ENCODE measurements at places on chromosomes 5 and 9.

GRCh38 chr9:96015876-96016686 is 140.6 kb downstream of the ERCC6L2 start:
- no peak for DNase-seq

- no peak for DNase-seq
Observed at GRCh38 chr9:32706004-32706724, 70.7 kb upstream of the TAF1L start.

GRCh38 chr5:114148253-114148652 is 213.6 kb upstream of the KCNN2 start:
- no peak for DNase-seq

DNA sequence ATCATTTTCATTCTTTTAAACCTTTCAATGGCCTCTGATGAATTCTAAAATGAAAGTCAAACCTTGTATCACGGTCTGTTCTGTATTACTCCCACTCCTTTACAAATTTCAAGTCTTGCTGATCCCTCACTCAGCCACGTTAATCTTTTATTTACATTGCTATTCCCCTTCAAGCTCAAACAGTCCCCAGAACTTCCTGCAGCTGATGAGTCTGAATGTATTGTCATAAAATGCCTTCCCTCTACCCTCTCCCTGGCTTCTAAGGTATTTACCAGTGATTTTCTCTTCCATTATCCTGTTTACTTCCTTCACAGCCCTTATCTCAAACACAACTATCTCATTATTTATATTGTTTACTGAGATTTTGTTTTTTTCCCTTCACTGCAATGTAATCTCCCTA is 562.3 kb upstream of the C9orf72 start:
- no peak for DNase-seq

GRCh38 chr5:91151947-91152346 is 231.2 kb downstream of the ARRDC3 start:
- DNase-seq, result no peak

DNA sequence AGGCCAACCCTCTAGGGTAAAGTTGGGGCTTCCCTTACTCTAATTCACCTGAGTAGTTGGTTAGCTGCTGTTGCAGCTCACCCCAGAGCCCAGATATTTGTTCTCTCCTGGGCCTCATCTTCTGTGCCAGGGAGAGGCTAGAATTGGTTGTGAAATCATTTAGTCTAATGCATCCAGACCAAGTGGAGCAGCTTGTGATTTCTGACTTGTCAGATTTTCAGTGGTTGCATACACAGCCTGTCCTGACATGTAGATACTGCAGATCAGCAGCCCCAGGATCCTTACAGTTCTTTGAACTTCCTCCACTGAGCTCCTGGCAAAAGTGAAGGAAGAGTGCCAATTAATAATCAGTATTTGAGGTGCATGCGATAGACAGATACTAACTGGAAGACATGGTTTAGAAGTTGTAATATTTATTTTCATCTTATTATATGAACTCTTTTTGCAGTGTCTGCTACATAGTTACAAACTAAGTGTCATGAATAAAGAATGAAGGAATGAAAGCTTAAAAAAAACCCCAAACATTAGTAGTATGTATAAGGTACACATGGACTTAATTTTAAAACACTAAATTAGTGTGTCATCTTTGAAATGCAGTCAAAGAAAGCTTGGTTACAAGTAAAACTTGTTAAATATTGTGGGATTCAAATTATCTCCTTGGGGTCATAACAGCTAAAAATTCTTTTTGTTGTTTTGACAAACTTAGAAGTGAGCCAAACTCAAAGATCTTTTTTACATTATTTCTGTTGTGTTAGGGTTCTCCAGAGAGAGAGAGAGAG is 128.5 kb downstream of the VPS13A start:
- DNase-seq, result no peak

DNA sequence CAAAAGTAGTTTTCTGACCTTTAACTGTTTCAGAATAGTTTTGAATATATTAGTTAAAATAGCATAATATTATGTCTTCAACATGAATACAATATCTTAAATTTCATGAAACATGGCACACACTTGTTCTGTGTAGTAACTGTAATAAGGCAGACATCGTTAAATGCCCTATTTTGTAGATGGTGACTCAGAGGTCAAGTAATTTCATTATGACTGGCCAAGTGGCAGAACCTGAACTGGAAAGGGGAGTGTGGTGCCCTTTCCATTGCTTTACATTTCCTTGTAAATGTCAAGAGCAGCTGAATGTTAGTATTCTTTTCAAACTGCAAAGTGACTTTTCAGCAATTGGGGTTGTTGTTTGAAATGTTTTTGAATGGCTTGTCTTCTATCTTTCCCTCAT is 201.2 kb upstream of the CDKN2B start:
- DNase-seq, result no peak

GRCh38 chr5:153883854-153884611 is 154.7 kb downstream of the FAM114A2 start:
- DNase-seq, result peak; percentile 68

DNA sequence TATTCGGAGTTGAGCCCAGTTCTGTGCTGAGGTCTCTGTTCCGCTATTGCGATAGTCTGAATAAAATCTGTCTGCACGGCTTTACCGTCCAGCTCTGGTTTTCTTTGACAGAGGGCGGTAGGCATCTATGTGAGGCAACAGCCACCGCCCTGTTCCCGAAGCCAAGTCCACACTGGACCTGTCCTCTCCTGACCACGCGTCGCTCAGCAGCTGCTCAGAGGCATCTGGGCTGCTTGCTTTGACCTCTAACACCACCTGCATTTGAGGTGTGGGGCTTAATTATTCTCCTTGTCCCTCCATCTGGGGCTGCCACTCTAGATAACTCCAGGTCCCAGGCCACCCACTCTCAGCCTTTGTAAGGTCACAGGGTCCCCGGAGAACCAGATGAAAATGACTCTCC is 168.4 kb upstream of the SMIM23 start:
- DNase-seq, result no peak

- DNase-seq, result no peak
Observed at GRCh38 chr5:31231177-31231838, 37.8 kb downstream of the CDH6 start.

GRCh38 chr9:92406477-92406876 is 2.1 kb upstream of the OGN start:
- no peak for DNase-seq

DNA sequence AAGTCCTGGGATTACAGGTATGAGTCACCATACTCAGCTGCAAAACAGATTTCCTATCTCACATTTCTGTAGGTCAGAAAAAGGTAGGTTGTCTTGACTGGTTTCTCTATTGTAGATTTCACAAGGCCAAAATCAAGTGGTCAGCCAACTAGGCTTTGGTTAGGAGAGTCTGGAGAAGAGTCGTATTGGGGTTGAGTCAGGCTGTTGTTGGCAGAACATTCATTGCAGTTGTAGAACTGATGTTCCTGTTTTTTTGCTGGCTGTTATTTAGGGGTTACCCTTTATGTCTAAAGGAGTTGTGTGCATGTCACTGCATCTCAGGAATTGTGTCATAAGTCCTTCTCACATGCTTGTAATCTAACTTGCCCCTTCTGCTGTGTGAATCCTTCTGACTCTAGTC is 814.2 kb upstream of the GRAMD2B start:
- no peak for DNase-seq

DNA sequence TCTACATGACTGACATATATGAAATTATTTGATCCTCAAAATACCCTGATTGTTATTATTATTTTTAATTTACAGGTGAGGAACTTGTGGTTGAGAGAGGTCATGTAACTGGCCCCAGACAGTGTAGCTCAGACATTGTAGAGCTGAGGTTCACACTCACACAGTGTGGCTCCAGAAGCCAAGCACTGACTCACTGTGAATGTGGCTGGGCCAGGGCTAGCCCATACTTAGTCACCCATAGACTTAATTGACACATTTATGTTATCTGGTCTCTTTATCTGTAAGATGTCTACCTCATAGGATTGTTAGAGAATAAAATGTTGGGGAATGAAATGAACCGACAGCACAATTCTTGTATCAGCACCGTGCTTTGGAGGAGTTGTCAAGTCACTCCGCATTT is 24.9 kb upstream of the CCDC112 start:
- DNase-seq, result no peak

DNA sequence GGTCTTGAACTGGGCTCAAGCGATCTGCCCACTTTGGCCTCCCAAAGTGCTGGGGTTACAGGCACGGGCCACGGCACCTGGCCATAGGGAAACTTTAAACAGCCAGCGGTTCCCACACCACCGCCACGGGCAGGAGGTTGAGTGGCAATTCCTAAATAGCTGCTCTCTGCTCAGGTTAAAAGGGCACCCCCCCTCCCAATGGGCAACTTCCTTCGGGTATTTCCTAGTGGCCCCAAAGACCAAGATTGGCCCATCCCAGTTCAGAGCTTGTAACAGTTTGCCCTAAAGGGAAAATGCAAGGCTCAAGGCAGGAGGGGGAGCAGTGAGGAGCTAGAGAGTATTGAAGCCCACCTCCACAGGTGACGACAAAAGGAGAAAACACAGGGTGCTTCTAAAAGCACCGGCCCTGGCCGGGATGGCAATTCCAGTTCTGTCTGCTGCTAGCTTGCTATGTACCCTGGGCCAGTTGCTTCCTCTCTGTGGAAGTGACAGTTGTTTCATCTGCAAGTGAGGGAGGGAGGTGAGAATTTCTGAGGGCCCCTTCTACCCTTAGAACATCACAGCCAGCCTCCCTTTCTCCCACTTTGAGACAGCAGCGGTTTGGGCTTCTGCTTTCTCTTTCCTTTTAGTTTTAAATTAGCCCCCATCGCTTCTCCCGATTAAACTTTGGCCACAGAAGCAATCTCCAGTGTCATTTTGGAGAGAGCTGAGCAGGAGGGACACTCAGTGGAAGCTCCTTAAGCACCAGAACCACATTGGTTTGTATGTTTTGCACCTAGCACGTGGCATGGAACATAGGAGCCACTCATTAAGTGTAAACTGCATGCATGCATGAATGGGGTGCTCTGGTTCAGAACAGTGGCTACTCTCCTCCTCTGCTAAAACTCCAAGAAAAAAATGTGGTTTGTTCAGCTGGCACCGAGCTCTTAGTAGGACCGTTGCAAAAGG is 17.3 kb upstream of the TNIP1 start:
- no peak for DNase-seq

GRCh38 chr9:81759680-81760215 is 70.4 kb upstream of the TLE1 start:
- DNase-seq, result peak; percentile 20

GRCh38 chr5:158802941-158803341 is 296.8 kb downstream of the EBF1 start:
- DNase-seq, result peak; percentile 56

DNA sequence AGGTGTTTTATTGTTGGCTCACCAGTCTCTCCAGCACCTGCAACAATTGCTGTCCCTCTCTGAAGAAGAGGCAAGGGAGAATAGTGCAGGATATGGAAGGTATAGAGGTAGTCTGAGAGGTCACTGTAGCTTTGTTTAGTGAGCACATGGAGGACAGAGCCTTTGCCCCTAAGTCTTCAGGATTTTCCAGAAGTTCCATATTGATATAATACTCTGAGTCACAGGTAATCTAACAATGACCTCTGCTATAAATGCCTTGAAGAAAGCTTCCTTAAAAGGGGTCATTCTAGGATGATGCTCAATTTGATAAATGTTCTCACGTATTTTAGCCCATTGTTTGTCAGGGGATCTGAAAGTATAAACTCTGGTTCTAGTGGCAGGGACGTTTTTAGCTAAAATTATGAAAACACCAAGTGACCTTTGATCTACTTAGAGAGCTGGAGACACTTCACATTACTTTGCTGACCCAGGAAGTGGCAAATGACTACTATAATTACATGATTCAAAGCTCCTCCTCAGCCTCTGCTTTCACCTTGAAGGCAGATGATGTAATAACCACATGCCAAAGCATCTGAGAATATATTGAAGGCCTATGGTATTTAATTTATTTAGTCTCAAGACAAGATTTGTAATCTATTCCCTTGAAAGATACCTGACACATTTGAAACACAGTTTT is 366.9 kb upstream of the NUDT12 start:
- no peak for DNase-seq

DNA sequence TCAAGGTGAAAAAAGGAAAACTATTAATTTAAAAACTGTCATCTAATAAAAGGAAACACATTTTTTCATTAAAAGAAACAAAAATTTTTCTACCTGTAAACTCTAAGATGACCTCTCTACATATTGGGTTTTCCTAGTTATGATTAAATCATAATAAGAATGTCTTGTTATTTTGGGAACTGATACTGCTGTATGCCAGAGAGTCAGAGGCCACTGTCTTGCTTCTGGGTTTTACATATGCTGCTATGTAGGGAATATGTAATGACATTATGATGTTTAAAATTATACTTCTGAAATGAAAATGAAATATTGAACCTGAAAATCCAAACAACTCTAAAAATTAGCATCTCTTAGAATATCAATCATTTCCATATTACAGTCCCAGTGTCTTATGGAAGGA is 63.7 kb downstream of the FEM1C start:
- no peak for DNase-seq

- no peak for DNase-seq
Observed at GRCh38 chr5:129445379-129445778, 14.7 kb upstream of the ADAMTS19 start.

GRCh38 chr5:157362012-157362411 is 96.1 kb downstream of the CYFIP2 start:
- DNase-seq, result no peak

DNA sequence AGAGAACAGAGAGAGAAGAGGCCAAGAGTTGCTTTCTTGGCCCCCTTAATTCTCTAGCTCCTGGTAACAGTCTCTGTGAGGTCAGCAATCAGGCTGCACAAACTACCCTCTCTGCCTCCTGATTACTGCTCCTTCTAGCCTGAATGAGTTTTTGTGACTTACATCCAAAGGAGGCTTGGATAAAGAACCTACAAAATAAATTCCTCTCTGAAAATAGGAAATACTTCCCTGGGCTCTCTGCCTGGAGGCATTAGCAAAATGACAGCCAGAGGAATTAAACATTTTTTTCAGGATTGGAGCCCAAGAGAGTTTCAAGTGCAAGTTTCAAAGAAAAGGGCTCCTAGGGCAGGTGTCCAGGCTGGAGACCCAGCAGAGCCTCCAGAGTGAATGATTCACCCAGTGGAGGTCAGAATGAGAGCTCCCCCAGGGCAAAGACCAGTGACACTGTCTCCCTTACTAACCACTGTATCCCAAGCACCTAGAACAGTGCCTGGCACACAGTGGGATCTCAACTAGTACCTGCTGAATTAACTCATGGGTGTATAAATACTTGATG is 162.5 kb downstream of the SPOCK1 start:
- DNase-seq, result no peak

GRCh38 chr9:133349965-133350616 is 2.1 kb downstream of the RPL7A start:
- no peak for DNase-seq

- no peak for DNase-seq
Observed at GRCh38 chr5:10645671-10646070, 81.8 kb downstream of the ANKRD33B start.

- no peak for DNase-seq
Observed at GRCh38 chr5:142500227-142500905, 175.5 kb upstream of the SPRY4 start.

- DNase-seq, result no peak
Observed at GRCh38 chr5:179610903-179611265, 12.6 kb downstream of the HNRNPH1 start.

- no peak for DNase-seq
Observed at GRCh38 chr9:107394264-107394663, 95.3 kb downstream of the KLF4 start.
